Foreskin melanocyte (primary cell): ENCODE measurements at places on chromosomes 4 and X.

GRCh38 chr4:26424838-26425237 is 65.4 kb downstream of the CCKAR start:
- DNase-seq = no peak

- DNase-seq = no peak
Measured at GRCh38 chr4:14269824-14270223, 642.3 kb upstream of the BOD1L1 start.

- DNase-seq = peak; percentile 48
Measured at GRCh38 chrX:20442597-20442996, 175.9 kb upstream of the RPS6KA3 start.

- no peak for DNase-seq
Measured at GRCh38 chr4:98604723-98605122, 53.7 kb downstream of the TSPAN5 start.

DNA sequence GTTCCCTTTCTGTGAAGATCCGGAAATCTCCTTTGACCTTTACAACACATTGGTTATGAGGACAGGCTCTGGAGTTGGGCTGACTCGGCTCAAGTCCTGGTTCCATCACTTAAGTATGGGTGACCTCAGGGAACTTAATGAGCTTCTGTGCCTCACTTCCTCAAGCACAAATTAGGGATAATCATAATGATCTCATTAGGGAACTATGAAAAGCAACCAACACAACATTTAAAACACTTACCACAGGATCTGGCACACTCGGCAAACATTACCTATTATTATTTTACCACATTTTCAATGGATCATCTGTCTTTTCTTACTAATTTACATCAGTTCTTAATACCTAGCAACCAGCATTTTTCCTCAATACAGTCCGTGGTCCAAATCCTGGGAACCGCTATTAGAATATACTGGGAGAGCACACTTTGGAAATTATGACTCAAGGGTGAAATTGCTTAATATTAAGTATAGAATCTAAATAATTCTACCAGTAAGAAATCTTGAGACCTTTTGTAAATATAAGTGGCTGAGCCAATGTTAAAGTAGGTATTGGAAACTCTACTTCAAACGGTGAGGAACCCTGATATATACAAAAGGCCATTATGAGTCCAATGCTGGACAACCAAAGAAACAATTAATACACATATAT is 19.6 kb downstream of the ADGRA3 start:
- no peak for DNase-seq

DNA sequence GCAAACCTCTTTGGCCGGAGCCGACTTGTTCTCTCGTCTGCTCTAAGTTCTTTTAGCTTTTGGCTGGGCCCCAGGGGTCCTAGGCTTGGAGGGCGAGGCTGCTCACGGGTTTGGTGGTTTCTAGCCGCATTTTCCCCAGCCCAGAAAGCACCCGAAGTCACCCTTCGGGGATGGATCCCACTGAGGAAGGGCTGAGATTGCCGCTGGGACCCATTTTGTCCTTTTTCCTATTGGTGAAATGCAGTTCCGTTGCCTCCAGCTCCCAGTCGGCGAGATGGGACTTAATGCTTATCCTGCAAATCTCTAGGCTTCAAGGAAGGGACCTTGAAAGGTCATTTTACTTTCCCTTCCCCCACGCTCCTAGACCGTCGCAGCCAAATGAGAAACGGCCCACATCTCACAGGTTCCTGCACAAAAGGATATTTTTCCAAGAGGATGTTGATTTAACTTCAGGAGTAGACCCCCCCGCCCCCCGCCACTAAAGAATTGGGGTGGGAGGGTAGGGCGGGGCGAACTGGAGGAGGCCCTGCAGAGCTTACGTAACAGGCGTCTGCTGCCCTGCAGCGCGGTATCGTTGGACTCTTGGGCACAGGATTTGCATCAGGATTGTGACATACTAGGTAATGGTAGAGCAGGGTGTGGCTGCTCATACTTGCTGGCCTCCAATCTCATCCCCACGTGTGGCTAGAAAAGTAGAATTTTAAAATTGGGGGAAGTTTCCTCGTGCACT is 564 bp downstream of the PGK1 start:
- DNase-seq = no peak

GRCh38 chr4:4338210-4339001 is 48.4 kb downstream of the ZBTB49 start:
- no peak for DNase-seq

GRCh38 chr4:173508386-173509035 is 21.5 kb downstream of the HAND2 start:
- no peak for DNase-seq

DNA sequence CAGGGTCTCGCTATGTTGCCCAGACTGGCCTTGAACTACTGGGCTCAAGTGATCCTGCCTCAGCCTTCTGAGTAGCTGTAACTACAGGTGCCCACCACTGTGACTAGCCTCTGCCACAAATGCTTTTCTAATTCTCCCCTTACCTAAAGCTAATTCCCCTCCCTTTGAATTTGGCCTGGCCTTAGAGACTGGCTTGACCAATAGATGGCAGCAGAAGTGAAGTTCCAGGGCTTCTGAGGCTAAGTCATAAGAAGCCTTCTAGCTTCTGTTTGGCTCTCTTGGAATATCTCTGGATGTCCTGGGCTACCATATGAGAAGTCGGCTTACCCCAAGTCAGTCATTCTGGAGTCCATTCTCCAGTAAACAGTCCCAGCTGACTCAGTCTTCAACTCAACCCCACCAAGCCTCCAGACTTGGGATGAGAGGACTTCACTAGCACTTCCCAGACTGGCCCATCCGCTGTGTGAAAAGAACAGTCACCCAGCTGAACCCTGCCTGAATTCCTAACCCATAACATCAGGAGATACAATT is 61.0 kb downstream of the HPRT1 start:
- DNase-seq = peak; percentile 41

DNA sequence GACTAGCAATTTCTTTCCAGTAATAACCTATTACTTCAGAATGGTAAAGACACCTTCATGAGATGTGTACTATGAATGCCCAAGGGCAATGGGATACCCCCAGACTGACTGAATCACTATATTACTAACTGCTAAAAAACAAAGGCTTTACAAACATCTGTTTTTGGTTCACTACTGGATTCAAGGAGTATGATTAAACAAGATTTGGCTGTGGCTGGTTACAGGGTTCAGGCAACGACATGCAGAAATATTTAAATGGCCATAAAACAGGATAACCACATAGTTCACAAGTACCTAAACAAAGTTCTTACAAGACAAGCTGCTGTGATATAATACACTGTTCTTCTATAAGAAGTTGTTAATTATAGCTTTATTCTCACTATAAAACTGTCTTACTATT is 128.2 kb downstream of the FRYL start:
- no peak for DNase-seq

GRCh38 chrX:145506214-145506613 is 258.9 kb downstream of the SPANXN1 start:
- peak; percentile 48 for DNase-seq

DNA sequence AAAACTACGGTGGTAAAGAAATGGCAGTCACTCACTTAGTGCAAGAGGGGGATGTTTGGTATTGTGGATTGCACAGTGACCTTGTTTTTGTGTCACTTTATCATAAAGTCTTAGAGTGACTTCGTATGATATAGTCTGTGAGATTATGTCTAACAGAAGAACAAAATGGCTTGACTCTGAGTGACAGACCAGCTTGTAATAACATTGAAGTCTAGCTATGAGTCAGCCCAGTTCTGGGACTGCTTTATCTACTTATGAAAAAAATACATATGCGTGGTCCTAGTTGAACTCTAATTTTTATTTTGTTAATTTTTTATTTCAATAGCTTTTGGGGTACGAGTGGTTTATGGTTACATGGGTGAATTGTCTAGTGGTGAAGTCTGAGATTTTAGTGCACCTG is 20.0 kb downstream of the DCLK2 start:
- no peak for DNase-seq

DNA sequence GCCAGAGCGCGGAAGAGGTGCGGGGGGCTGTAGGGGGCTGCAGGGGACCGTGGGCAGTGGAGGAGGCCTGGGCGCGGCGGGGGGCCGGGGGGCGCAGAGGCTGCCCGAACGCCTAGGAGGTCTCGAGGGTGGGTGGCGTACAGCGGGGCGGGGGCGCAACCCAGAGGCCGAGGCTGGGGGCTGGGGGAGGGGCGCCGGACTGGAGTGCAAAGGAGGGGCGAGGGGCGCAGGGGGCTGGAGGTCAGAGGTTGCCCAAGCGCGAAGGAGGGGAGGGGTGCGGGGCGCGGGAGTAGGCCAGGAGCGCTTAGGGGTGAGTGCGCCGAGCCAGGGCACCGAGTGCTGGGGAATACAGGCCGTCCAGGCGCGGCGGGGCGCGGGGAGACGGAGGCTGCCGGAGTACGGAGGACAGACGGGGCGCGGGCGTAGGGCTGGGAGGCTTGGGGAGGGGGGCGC is 255 bp downstream of the GYG2 start:
- DNase-seq = no peak

GRCh38 chr4:155639704-155640523 is 26.7 kb upstream of the GUCY1A1 start:
- DNase-seq = no peak

DNA sequence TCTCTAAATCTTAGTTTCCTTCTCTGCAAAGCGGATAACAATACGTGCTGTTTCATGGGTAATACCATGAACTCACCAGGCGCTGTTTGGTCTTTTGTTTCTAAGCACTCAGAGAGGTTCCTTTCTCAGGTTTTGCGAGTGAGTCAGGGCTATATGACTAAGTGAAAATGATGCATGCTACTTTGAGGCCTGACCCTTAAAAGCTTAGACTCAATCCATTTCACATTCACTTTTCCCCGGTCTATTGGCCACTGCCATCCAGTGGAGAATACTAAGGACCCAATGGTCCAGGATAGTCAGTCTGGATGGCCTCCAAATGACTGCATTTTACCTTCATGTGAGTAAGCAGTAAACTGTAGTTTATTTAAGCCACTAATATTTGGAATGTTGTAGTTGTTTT is 400.8 kb upstream of the SLIT2 start:
- DNase-seq = no peak

DNA sequence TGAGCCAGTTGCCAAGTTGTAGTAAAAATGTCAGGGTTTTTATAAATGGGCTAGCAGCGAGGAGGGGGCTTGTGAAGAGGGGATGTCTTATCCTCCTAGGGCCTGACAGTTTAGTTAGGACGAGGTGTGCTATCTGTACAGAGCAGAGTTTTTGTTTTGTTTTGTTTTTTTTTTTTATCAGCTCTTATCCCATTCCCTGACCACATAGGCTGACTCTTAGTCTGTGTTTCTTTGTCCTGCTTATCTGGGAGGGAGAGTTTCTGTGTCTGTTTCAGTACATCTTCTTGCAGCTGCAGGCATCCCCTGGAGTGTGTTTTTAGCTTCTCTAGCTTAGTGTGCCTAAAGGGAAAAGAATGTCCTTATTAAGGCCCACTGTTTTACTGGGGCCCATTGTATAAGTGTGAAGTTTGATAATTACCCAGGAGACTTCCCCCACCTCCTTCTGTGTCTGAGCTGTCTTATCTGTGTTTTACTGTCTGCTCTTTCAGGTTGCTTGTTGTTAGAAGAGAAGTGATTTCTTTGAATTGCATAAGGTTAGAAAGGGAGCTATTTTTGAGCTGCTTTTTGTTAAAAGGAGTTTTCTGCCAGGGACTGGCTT is 32.0 kb downstream of the PAGE2 start:
- DNase-seq = no peak

- peak; percentile 23 for DNase-seq
Measured at GRCh38 chr4:96009427-96010119, 169.7 kb downstream of the PDHA2 start.

DNA sequence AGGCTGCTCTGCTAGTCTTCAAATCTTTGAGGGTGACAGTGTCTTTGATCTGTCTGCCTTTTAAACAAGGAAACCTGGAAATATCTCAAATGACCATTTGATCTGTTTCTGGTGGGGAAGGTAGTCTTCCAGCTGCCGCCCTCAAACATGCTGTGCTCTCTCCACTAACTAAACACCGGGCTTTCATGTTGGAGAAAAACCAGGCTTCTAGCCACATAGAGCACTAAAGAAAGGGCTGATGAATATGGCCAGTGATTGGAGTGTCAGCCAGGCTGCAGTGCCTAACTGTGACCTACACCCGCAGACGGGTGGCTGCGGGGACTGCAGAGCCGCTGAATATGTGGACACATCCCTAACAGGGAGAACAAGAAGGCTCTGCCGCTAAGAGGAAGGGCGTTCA is 85.9 kb downstream of the UNC5C start:
- DNase-seq = no peak

GRCh38 chr4:147094238-147094637 is 148.6 kb upstream of the TTC29 start:
- DNase-seq = no peak

DNA sequence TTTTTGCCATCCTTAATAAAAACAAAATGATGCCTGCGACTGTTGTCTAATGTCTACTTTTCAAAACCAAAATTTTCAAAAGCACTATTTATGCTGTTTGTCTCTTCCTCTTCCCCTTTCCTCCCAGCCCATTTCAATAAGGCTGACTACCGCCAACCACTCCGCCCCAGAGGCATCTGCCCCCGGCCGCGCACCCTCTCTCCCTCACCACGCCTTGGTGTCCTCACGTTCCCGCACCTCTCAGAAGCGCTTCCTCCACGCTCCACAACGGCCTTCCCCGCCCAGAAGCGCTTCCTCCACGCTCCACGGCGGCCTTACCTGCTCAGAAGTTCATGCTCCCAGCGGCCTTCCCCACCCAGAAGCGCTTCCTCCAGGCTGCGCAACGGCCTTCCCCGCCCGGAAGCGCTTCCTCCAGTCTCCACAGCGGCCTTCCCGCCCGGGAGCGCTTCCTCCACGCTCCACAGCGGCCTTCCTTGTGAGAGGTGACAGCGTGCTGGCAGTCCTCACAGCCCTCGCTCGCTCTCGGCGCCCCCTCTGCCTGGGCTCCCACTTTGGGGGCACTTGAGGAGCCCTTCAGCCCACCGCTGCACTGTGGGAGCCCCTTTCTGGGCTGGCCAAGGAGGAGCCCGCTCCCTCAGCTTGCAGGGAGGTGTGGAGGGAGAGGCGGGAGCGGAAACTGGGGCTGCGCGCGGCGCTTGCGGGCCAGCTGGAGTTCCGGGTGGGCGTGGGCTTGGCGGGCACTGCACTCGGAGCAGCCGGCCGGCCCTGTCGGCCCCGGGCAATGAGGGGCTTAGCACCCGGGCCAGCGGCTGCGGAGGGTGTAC is 490.4 kb upstream of the ZFP42 start:
- DNase-seq = no peak

GRCh38 chr4:25383647-25384046 is 6.6 kb downstream of the ANAPC4 start:
- DNase-seq = no peak

GRCh38 chrX:24055043-24055356 is 244 bp downstream of the EIF2S3 start:
- DNase-seq = no peak

- no peak for DNase-seq
Measured at GRCh38 chrX:71917621-71918343, 7.1 kb downstream of the NHSL2 start.

GRCh38 chr4:962231-963208 is 10.8 kb downstream of the DGKQ start:
- DNase-seq = no peak

- DNase-seq = no peak
Measured at GRCh38 chr4:38677441-38677840, 13.4 kb downstream of the KLF3 start.
